Glomerular endothelial cell (primary cell): ENCODE measurements at places on chromosomes 11 and 22. TPM values are rescaled to one million over a fixed set of nuclear protein-coding genes. Genes with fewer than 3 reads are reported as not detected.

CELF1 gene
- total RNA-seq, result 60.1 and 106 TPM in 2 replicates

GRCh38 chr11:70399681-70400112 lies 1.4 kb downstream of the CTTN start:
- DNase-seq, result peak; percentile 58

GRCh38 chr11:85595285-85595884 lies 31.8 kb downstream of the DLG2 start:
- peak; percentile 29 for DNase-seq

DNA sequence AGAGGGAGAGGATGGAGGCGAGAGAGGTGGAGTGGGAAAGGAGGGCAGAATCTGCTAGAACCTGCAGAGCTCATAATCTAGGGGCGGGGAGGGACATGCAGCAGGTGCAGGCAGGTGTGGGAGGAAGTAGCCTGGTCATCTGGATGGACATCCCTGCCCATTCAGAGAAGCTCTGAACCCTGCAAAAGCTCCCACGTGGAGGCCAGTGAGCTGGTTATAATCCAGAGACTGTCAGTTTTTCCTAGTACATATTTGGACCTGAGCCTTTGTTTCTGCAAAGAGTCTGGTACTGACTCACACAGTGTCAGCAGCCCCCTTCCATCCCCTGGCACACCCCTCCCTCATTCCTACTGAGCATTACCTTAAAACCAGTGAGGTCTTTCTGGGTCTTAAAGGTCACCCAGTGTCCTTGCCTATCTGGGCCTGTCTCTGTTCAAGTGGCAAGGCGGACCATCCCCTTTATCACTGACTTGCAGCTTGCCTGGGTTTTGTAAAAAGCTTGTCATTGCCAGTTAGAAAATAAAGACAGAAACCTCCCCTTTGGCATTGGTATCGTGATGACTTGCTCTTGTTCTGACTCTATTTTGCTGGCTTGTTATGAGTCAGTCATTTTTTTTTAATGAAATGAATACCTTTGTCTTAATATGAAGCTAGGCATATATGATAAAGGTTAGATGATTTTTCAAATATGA lies 26.1 kb downstream of the PTPRJ start:
- DNase-seq, result no peak

GRCh38 chr22:45996241-45997076 lies 19.5 kb upstream of the WNT7B start:
- no peak for DNase-seq

GRCh38 chr11:119525867-119526196 lies 102.9 kb upstream of the THY1 start:
- DNase-seq, result no peak

- DNase-seq, result no peak
Measured at GRCh38 chr22:25069758-25070481, 117.4 kb downstream of the KIAA1671 start.

DNA sequence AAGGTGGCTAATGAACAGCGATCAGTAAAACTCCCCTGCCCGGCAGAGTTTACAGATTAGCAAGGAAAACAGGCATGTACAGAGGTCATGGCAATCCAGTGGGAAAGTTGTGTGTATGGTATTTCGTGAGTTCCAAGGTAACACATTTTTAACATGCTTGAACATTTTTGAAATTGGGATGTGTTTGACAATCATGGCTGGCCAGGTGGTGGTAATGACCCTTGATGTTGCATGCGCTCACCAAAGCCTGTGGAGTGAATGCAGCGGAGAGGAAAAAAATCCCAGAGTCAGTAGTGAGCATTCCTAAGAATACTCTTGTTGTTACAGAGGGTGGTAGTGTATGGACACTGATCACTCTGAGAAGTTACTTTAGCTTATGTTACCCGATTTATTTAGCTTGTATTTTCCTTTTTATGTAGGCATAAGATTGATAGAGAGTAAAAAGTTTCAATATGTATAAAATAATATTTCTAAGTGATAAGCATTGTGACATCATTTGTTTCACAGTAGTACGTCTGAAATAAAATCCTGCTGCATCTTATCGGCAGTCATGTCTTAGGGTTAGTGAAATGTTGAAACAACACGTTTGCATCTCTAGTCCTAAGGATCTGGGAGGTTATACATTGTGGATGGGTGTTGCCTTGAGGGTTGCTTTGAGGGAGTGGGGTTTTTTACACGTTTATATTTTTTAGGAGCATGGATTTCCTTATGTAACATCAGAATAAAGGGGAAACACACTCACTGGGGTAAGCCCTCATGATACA lies 8.7 kb downstream of the TEAD1 start:
- no peak for DNase-seq
